Activated CD4-positive, alpha-beta T cell treated with anti-CD3 and anti-CD28 coated beads, Interleukin-2, amount 50 U/mL, for 16 hours (primary cell): ENCODE measurements at places on chromosomes 16 and 17.
A peak's percentile ranks its signal among the peaks of the same experiment; 100 is the strongest.

DNA sequence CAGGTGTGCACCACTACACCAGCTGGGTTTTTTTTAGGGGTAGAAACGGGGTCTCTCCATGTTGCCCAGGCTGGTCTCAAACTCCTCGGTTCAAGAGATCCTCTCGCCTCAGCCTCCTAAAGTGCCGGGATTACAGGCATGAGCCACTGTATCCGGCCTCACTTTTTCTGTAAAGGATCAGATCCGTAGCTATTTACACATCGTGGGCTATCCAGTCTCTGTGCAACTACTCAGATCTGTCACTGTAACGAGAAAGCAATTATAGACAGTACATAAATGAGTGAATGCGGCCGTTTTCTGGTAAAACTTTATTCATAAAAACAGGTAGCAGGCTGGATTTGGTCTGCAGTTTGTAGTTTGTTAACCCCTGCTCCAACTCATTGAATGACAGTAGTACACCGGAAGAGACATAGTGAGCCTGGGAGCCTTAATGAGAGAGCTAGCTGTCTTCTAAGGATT lies 44.5 kb downstream of the VMP1 start:
- peak; percentile 92 for DNase-seq

- peak; percentile 34 for DNase-seq
Observed at GRCh38 chr17:45123930-45124796, 8.2 kb downstream of the PLCD3 start.

DNA sequence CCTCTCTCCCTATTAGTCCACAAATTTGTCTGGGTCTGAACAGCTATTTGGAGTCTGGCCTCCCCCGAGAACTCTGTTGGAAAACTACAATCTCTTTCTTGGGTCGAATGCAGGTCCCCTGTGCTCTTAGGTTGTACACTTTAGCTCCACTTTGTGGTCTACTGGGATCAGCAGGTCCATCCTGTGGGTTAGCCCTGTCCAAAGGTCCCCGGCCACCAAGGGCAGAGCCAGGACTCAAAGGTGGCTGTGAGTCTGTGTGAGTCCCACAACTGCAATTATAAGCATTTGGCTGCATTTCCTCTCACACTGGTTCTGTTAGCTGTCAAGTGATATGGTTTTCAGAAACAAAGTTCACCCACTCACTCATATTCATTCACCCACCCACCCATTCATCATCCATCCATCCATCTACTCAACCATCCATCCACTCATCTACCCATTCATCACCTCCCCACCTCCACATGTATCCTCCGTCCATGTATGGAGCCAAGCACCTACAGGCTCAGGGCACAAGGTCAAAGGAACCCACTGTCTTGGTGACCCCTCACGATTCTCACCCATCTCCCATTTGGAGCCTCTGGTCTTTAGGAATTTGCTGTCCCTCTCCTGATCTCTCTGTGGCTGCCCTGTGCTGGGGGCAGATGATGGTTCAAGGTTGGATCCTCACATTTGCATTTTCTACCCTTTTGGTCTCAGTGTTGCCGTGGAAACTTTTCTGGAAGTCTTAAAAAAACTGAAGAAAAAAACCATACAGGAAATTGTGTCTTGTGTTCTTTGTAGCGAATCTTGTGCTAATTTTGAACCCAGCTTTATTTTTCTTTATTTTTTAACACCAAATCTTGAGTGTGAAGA lies 45.8 kb downstream of the IRF8 start:
- no peak for DNase-seq

DNA sequence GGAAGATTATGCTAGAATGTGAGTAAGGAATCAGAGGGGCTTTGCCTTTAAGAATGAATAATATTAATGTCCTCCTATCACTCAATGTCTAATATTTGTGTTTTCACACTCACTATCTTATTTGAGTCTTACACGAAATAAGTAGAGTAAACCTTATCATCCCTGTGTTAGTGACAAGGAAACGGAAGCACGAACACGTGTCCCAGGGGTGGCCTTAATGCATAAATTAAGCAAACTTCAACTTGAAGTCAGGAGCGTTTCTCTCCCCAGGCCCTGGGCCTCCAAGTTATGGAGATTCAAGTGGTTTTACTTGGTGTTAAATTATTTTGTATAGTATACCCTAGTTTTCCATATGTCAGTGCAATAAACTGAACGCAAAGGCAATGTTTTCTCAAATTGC lies 96.0 kb downstream of the WDR59 start:
- no peak for DNase-seq

- DNase-seq = peak; percentile 61
Observed at GRCh38 chr17:77456951-77457548, 316.3 kb downstream of the SEC14L1 start.

DNA sequence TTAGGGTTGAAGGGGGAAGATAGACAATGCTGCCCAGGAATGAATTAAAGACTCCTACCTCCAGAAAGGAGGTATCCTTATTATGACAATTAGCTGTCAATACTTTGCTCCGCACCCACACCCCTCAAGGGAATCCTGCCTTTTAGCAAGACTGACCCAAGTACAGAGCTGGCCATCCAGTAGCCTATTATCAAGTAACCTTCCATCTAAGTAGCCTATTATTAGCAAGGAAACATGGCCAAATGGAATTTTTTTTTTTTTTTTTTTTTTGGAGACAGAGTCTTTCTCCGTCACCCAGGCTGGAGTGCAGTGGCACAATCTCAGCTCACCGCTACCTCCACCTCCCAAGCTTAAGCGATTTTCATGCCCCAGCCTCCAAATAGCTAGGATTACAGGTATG lies 161.3 kb downstream of the PMP22 start:
- DNase-seq = no peak

GRCh38 chr17:1493291-1493980 lies 950 bp upstream of the MYO1C start:
- no peak for DNase-seq

GRCh38 chr17:53626286-53626685 lies 196.4 kb upstream of the KIF2B start:
- no peak for DNase-seq
